Mammary epithelial cell (primary cell): ENCODE measurements at places on chromosomes 1 and 21. TPM values are rescaled to one million over a fixed set of nuclear protein-coding genes. Genes with fewer than 3 reads are reported as not detected.

Gene RAB42
- polyA plus RNA-seq: 0.10 TPM

Gene PTPN22
- polyA plus RNA-seq: 0.29 TPM

Gene C1orf159
- 11.6 TPM for polyA plus RNA-seq

Gene AMIGO1
- 0.10 TPM for polyA plus RNA-seq

Gene RFX5
- 28.5 TPM for polyA plus RNA-seq

Gene SMIM1
- 0.59 TPM for polyA plus RNA-seq

Gene RGL1
- polyA plus RNA-seq: 1.8 TPM
